ENCODE measurements at places on chromosomes 7 and 10.

DNA sequence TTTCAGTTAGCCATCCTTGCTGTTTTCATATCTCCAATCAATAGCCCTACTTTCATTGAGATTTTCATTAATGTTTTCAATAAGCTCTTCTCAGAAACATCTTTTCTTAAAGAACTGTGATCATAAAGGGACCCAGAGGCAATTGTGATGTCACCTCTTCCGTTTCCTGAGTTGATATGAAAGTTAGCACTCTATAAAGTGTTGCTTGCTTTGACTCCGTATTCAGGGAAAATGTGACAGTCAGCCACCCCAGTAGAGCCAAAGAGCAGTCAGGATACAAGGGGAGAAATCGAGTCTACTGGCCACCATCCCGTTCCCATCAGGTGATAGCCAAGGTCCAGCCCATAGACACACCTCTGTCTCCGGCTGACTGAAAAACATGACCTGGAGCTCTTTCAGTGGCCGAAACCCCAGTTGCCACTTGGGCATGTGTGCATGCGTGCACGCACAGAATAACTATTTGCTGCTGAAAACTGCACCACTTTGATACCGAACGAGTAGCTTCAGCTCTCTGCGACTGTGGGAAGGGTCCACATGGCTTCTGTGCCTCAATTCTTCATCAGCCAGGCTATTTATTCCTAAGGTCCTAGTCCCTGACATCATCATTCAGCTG, 291.4 kb downstream of the USP6NL start:
- DNase-seq: no peak

GRCh38 chr10:69772933-69773704, 28.6 kb upstream of the COL13A1 start:
- DNase-seq: no peak

DNA sequence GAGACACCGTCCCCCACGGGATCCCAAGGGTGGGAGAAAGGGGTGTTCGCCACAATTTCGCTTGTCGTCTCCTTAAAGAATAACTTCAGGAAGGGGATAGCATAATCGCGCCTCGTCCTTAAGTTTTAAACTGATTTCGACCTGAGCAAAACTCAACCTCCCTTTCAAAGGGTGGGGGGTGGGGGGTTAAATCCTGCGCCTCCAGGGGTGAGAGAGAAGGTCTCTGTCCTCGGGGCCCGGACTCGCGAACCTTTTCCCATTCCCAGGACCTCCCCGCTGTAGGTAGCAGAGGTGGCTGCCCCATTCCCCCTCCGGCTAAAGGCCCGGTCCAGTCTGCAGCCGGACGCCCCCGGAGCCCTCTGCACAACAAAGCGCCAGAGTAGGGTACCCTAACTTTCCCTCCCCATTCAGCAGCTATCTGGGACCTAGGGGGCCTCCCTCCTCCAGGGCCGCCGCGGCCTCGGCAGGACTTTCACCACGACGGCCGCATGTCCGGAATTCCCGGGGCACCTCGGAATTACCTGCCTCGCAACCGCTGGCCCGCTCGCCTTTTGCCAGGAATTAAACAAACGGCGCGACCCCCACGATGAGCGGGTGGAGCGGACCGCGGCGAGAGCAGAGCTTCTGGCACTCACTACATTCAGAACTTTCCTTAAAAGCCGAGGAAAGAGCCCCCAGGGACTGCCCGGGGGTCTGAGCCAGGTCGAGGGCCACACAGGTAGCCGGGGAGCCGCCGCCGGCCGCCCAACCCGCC, 1.7 kb downstream of the CDK6 start:
- DNase-seq: peak; percentile 52

DNA sequence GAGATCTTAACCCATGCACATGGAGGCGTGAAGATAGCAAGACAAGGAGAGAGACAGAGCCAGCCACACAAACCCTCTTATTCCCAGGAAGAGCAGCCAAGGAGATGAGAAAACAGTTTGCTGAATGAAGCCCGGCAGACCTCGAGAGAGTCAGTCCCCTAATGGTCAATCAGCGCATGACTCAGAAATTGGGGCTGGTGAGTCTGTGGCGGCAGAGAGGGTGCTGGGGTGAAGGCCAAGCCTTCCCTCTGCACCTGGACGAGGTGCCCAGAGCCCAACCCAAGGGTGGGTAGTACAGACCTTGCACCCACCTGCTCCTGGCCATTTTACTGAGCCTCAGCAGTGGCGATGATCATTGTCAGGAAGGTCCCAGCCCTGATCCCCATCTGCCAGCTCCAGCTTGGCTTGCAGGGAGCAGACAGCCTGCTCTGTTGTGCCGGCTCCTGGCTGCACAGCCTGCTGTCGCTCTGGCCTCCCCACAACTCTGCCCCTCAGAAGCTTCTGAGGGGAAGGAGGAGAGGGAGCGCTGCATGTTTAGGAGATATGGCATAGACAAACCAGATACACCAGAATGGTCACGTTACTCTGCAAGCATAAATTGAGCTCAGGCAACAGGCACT, 256.6 kb downstream of the RPS24 start:
- DNase-seq: peak; percentile 25

DNA sequence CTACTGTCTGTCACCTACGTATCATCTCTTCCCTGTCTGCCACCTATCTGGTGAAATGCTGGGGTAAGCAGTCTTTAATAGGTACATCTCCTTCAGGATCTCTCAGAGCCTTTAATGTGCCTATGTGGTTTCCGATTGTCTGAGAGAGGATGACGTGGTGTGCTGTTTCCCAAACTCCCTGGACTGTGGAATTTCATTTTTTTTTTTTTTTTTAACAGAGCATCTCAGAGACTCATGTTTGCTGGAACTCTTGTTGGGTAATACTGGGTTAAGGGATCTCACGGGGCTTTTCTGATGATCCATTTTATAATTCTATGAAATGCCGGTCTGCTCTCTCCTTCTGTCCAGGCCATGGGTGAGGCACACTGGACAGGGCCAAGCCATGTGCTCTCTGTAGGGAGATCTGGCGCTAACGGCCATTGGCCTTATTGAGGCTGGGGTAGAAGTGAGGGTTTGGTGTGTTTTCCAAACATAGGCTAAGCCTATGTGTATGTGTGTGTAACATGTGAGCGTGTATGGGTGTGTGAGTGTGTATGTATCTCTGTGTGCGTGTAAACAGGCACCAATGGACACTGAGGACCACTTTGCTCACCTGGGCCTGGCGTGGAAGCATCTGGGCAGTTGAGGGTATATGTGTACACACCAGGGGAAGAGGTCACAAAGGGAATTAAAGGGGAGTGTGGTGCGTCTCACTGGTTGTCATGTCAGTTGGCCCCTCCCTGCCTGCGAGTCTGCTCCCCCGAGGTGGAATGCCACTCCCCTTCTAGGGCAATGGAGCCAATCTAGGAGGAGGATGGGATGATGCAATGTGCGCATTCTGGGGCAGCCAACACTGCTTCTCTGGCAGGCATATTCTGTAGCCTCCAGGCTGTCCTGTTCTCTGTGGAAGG, 7.8 kb downstream of the ADRA2A start:
- no peak for DNase-seq

- DNase-seq: peak; percentile 93
Measured at GRCh38 chr10:104327745-104328645, 10.3 kb downstream of the ITPRIP start.

- no peak for DNase-seq
Measured at GRCh38 chr7:140559410-140559809, 80.1 kb upstream of the MKRN1 start.

DNA sequence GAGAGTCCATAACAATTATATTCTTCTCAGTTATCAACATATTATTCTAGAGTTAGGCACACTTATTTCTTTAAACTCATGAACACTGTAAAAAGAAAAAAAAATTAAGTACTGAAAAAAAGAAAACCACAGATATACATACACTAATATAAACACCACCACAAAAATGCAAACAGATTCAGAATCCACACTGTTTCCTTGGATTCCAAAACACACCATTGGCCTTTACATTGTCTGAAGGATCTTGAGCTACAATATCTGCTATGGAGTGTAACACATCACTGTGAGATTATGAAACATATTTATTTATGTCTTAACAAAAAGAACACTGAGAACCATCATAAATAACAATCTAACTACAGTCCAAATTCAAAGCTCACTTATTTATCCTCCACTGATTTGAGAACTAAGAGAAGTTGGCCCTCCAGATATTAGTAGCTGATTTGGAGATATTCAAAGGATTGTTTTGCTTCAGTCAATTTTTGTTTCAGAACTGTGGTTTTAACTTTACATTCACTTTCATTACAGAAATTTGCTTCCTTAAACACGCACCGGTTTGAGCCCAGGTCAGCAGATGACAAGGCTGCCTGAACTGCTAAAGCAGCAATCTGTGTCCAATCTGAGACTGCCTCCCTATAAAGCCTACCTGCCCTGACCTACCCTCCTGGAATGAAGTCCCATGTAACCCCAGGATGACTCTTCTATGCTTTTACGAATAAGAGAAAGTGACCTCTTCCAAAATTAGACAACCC, 47.0 kb upstream of the CDK1 start:
- no peak for DNase-seq

- DNase-seq: peak; percentile 34
Measured at GRCh38 chr7:54987772-54988171, 31.0 kb upstream of the EGFR start.

- no peak for DNase-seq
Measured at GRCh38 chr7:105156731-105157130, 142.7 kb downstream of the KMT2E start.

GRCh38 chr7:84916161-84916560, 270.7 kb downstream of the SEMA3D start:
- no peak for DNase-seq

- DNase-seq: no peak
Measured at GRCh38 chr10:78471723-78472550, 438.3 kb downstream of the RPS24 start.
